ENCODE measurements at places on chromosomes 3 and 15.

DNA sequence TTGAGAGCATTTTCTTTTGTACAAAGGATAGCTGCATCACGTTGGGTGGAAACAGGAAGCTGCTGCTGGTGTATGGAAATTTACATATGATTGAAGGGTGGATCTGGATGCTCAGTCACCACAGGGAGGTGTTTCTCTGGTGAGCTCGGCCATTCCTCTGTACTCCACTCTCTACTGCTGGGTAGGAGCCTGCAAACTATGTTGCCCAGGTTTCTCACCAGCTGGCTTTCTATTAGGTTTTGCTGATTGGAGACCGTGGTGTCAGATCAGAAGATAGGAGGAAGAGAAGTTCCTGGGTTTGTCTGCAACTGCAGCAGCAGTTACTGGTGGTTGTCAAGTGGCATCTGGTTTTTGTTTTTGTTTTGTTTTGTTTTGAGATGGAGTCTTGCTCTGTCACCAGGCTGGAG lies 61.7 kb downstream of the TAMM41 start:
- DNase-seq: no peak

GRCh38 chr3:24594161-24594560 lies 99.5 kb upstream of the THRB start:
- DNase-seq: no peak

DNA sequence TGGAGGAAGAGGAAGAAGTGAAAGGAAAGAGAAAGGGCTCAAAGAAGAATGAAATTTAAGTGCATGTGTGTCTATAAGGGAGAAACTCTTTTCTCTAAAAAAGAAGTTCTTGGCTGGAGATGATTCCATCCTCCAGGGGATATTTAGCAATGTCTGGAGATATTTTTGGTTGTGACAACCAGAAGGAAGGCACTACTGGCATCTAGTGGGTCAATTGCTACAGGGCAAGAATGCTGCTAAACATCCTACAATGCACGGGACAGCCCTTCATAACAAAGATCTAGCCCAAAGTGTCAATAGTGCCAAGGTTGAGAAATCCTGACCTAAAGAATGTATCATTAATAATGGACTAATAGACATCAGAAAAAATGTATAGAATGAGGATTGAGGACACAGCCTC lies 57.4 kb upstream of the ST3GAL6 start:
- no peak for DNase-seq

DNA sequence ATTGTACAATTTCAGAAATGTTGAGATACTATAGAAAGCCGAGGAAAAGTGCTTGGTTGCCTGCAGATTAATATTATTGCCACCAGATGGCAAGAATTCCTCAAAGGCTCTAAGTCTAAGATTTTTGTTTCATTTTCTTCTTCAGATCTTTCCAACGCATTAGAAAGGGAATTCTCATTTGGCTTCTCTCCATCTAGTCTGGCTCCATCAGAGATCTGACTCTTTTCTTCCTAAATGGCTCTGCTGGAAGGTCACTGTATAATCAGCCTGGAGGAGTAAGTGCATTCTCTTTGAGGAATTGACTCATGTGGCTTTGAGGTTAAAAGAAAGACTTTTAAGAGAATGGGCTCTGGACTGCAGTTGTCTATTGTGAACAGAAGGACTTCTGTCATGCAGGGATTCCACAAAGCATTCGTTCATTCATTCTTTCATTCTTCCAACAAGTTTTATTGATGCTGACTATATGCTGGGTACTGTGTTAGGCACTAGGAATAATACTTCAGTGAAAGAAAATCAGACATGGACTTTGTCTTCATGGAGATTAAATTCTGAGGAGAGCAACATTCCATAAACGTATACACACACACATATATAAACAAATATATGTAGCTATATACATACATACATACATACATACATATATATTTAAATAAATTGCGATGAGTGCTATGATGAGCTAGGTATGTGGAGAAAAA lies 55.3 kb downstream of the SLC28A2 start:
- DNase-seq: peak; percentile 65

DNA sequence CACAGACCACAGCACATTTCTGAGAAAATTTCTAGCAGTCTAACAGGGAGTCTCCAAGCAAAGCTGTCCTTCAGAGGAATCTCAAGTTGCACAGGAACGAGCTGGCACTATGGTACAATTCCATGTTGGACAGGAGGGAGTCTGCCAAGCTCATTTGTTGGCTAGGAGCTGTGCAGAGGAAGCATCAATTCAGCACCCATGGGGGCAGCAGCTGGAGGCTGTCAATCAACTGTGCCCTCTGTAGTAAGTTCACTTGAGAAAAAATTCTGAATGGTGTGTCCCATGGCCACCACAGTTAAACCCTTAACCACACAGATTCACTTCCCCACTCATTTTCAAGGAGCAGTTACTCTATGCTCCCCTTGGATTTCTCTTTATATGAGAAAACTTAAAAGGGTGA lies 298.5 kb upstream of the PPP2R3A start:
- no peak for DNase-seq

Measured in fibroblast of upper back skin (primary cell).